ENCODE measurements at places on chromosomes 6 and 20.

GRCh38 chr20:8583566-8584043, 451.5 kb downstream of the PLCB1 start:
- DNase-seq = no peak

- no peak for DNase-seq
These were observed 101.8 kb downstream of the PREP start for GRCh38 chr6:105301072-105301503.

DNA sequence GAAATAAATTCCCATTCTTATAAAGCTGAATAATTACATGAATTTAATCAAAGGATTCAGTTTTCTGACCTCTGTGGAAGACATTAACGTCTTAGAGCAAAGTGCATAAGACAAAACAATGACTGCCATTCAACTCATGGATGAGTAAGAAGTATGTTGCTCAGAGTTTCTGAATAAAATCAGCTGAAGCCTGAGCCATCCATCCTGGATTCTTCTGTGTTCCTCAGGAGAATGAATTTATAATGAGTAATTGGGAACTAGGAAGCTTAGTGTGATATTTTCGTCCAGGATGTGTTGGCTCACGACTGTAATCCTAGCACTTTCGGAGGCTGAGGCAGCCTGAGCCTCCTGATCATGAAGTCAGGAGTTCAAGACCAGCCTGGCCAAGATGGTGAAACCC, 62.8 kb downstream of the PERP start:
- DNase-seq = no peak

- DNase-seq = no peak
These were observed 34.6 kb upstream of the PXDC1 start for GRCh38 chr6:3786141-3786540.

- peak; percentile 12 for DNase-seq
These were observed 65.5 kb upstream of the TNFAIP3 start for GRCh38 chr6:137801352-137802114.

- DNase-seq = no peak
These were observed 33.1 kb downstream of the FGD2 start for GRCh38 chr6:37038292-37039198.

DNA sequence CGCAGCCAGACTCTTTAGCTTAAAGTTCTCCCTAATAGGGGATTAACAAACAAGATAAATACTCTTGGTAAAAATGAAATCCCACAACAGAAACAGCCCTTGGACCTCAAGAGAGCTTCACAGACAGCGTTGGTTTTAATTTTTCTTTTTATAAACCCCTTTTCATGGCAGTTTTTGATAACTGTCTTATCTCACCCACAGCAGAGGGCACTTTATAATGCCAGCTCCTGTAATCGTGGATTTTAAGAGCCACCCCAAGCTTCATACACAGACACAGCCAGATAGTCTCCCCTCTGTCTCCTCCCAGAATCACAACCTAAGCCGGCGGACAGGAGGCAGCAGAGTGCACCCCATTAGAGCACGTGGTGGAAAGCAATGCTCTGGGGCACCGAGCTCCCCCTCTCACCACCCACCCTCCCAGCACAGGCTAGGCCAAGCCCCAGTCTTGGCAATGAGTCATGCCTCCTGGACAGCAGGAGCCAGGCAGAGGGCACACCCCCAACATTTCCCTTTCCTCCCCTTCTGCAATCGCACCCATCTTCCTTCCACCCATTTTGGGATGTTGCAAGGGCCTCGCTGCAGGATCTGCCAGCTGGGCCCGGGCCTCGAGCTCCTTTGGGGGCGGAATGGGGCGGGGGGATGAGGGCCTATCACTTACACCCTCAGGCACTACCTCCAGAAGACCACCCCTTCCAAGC, 2.4 kb downstream of the JAG1 start:
- peak; percentile 86 for DNase-seq

- DNase-seq = no peak
These were observed 60.0 kb downstream of the NPEPL1 start for GRCh38 chr20:58752565-58752964.

DNA sequence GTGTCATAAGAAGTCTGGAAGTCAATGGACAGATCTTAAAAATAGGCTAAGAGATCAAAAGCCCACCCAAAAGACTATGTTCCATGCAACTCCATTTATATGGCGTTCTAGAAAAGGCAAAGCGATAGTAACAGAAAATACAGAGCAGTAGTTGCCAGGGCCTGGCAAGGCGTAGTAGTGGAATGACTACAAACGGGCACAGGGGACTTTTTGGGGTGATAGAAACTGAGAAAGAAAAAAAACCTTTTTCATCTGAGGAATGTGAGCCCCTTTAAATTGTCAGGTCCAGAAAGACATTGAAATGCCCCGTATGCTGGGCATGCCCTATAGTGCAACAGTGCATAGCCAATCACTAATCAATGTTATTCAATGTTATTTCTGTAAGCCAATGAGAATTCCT, 47.2 kb upstream of the FAM50B start:
- no peak for DNase-seq

- no peak for DNase-seq
These were observed 188.1 kb upstream of the BMP2 start for GRCh38 chr20:6579417-6579816.

- no peak for DNase-seq
These were observed 4.4 kb downstream of the TUBB1 start for GRCh38 chr20:59023616-59024015.
